H9 (cell line): ENCODE measurements at places on chromosomes 1 and 21. TPM values are rescaled to one million over a fixed set of nuclear protein-coding genes. Genes with fewer than 3 reads are reported as not detected.
A peak's percentile ranks its signal among the peaks of the same experiment; 100 is the strongest.

GRCh38 chr1:91569411-91570119 is 68.9 kb downstream of the CDC7 start:
- no peaks in the 10 kb centered on the region for H3K4me1 ChIP-seq
- H3K36me3 ChIP-seq, result peaks cover under 1% of the 10 kb centered on the region
- DNase-seq, result no peak
- H3K27me3 ChIP-seq, result no peaks in the 10 kb centered on the region
- no peak overlapping the region for H3K4me3 ChIP-seq

DNA sequence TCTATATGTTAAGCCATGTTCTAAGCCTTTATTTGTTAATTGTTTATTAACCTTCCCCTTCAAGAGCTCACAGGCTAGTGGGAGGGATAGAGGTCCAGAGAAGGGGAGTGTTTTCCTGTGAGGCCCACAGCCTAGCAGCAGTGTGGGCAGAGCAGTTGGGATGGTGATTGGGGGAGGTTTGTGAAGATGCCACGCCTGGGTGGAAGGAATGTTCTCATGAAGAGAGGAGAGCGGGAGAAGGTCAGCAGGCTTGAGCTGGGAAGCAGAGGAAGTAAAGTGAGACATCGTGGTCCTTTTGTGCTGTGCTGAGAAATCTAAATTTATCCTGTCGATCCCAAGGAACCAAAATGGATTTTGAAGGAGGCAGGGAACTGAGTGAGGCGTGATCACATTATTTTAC is 42.6 kb downstream of the TRAPPC10 start:
- H3K4me3 ChIP-seq, result no peak overlapping the region
- no peaks in the 10 kb centered on the region for H3K4me1 ChIP-seq
- no peaks in the 10 kb centered on the region for H3K27me3 ChIP-seq
- H3K36me3 ChIP-seq, result peaks cover 32% of the 10 kb centered on the region
- no peak overlapping the region for H3K27ac ChIP-seq

DNA sequence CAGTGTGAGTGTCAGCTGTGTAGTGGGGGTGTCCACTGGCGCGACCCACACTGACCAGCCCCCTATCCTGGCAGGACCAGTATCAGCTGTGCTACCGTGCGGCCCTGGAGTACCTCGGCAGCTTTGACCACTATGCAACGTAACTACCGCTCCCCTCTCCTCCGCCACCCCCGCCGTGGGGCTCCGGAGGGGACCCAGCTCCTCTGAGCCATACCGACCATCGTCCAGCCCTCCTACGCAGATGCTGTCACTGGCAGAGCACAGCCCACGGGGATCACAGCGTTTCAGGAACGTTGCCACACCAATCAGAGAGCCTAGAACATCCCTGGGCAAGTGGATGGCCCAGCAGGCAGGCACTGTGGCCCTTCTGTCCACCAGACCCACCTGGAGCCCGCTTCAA is 28.1 kb upstream of the KDM4A start:
- no peak overlapping the region for H3K4me3 ChIP-seq
- no peaks in the 10 kb centered on the region for H3K4me1 ChIP-seq
- no peaks in the 10 kb centered on the region for H3K27me3 ChIP-seq
- no peak overlapping the region for H3K27ac ChIP-seq
- H3K36me3 ChIP-seq, result peaks cover 66% of the 10 kb centered on the region

- H3K27ac ChIP-seq, result no peak overlapping the region
- no peaks in the 10 kb centered on the region for H3K36me3 ChIP-seq
- H3K4me1 ChIP-seq, result no peaks in the 10 kb centered on the region
- DNase-seq, result no peak
Measured at GRCh38 chr1:183569141-183569540, 21.1 kb downstream of the NCF2 start.

GRCh38 chr21:41769111-41769510 is 2.3 kb upstream of the RIPK4 start:
- peak overlapping the region; percentile 85 for H3K4me3 ChIP-seq
- peaks cover 6% of the 10 kb centered on the region; the same call in 1 of the 2 replicates for H3K4me1 ChIP-seq
- no peak overlapping the region for H3K27ac ChIP-seq
- H3K27me3 ChIP-seq, result peaks cover 59% of the 10 kb centered on the region

GRCh38 chr21:18138507-18138906 is 106.1 kb upstream of the CHODL start:
- no peaks in the 10 kb centered on the region for H3K4me1 ChIP-seq
- H3K27me3 ChIP-seq, result no peaks in the 10 kb centered on the region
- no peak overlapping the region for H3K4me3 ChIP-seq
- H3K27ac ChIP-seq, result no peak overlapping the region
- no peaks in the 10 kb centered on the region for H3K36me3 ChIP-seq

DNA sequence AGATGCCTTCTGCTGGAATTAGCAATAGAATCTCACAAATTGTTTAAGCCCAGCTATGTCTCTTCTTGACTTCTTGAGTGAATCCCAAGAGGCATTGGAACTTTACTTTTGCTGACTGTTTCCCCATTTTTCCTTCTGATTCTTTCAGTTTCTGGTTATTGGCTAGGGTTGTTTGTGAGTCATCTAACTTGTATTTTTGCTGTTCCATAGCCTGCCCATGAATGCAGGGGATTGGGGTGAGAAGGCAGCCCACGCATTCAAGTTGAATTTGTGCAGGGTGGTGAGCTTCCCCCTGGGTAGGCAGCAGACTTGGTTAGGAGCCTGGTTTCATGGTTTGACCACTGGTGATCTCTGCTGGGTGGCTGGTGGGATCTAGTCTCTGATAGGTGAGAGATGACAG is 10.4 kb upstream of the KLF17 start:
- H3K4me1 ChIP-seq, result no peaks in the 10 kb centered on the region
- H3K27me3 ChIP-seq, result no peaks in the 10 kb centered on the region
- H3K36me3 ChIP-seq, result no peaks in the 10 kb centered on the region
- no peak overlapping the region for H3K4me3 ChIP-seq
- no peak overlapping the region for H3K27ac ChIP-seq

- no peaks in the 10 kb centered on the region for H3K4me1 ChIP-seq
- H3K27me3 ChIP-seq, result no peaks in the 10 kb centered on the region
- peak; percentile 36 for DNase-seq
- H3K27ac ChIP-seq, result no peak overlapping the region
Measured at GRCh38 chr1:208349694-208350330, 105.6 kb upstream of the PLXNA2 start.

GRCh38 chr1:178652506-178653490 is 72.2 kb upstream of the RALGPS2 start:
- H3K27me3 ChIP-seq, result no peaks in the 10 kb centered on the region
- H3K36me3 ChIP-seq, result no peaks in the 10 kb centered on the region
- no peak overlapping the region for H3K27ac ChIP-seq
- H3K4me3 ChIP-seq, result no peak overlapping the region
- no peak for DNase-seq
- H3K4me1 ChIP-seq, result no peaks in the 10 kb centered on the region

DNA sequence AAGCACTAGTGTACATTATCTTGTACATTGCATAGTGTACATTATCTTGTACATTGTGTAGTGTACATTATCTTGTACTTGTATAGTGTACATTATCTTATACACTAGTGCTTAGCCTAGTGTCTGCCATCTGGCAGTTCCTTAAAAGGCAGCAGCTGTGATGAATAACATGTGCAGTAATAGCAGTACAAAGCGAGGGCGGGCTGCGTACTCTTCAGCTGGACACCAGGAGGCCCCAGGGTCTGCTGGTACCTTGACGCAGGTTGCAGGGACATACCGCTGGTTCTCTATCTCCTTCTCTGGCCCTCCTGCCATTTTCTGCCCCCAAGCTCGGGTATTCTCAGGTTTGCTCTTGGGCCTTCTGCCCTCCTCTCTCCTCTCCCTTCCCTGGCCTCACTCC is 149.6 kb downstream of the SEC16B start:
- no peak overlapping the region for H3K27ac ChIP-seq
- no peak for DNase-seq
- H3K4me1 ChIP-seq, result peaks cover 6% of the 10 kb centered on the region; the same call in 1 of the 2 replicates
- no peak overlapping the region for H3K4me3 ChIP-seq
- no peaks in the 10 kb centered on the region for H3K27me3 ChIP-seq
- H3K36me3 ChIP-seq, result no peaks in the 10 kb centered on the region; the same call in none of the 3 replicates

DNA sequence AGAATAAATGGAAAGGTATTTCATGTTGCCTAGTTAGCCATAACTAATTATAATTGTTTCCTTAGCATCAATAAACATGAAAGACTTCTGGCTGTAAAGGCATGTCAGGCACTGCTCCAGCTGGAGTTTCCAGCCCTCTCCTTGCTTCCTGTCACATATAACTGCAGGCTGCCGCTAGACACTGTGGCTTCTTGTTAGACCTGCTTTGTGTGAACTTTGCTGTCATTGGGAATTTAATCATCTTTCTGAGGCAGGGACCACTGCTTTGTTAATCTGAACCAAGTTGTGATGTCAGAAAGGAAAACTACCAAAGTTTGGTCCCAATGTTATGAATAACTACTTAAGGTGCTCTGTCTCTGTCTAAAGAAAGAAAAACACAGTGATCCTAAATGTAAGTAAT is 90.3 kb upstream of the DUSP10 start:
- no peaks in the 10 kb centered on the region for H3K36me3 ChIP-seq
- H3K27ac ChIP-seq, result no peak overlapping the region
- H3K27me3 ChIP-seq, result no peaks in the 10 kb centered on the region

DNA sequence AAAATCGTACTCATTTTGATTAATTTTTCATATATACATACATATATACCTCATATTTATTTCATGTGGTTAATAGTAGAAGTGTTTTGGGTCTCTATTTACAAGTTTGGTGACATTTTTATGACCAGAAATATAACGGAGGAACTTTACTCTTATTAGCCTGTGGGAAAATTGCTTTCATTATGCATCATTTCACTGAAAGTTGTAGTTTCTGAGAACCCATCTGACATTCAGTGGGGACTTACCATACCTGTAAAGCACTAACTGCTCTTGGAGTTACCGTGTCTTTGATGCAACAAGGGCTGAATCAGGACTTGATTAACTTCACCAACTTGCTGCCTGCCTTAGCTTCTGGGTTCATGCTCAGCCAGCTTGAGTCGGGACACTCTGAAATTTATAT is 49.9 kb upstream of the ITPKB start:
- no peak overlapping the region for H3K27ac ChIP-seq
- H3K36me3 ChIP-seq, result no peaks in the 10 kb centered on the region
- no peak overlapping the region for H3K4me3 ChIP-seq

GRCh38 chr1:19668888-19669287 is 4.2 kb downstream of the HTR6 start:
- no peaks in the 10 kb centered on the region for H3K36me3 ChIP-seq
- DNase-seq, result no peak
- peaks cover 18% of the 10 kb centered on the region; the same call in 1 of the 2 replicates for H3K27me3 ChIP-seq

GRCh38 chr1:153771841-153772593 is 3.2 kb upstream of the SLC27A3 start:
- peaks cover 2% of the 10 kb centered on the region; the same call in 1 of the 2 replicates for H3K4me1 ChIP-seq
- no peak overlapping the region for H3K4me3 ChIP-seq
- H3K27me3 ChIP-seq, result no peaks in the 10 kb centered on the region
- H3K36me3 ChIP-seq, result peaks cover 35% of the 10 kb centered on the region; the same call in 2 of the 3 replicates
- peak; percentile 76 for DNase-seq
- H3K27ac ChIP-seq, result no peak overlapping the region

DNA sequence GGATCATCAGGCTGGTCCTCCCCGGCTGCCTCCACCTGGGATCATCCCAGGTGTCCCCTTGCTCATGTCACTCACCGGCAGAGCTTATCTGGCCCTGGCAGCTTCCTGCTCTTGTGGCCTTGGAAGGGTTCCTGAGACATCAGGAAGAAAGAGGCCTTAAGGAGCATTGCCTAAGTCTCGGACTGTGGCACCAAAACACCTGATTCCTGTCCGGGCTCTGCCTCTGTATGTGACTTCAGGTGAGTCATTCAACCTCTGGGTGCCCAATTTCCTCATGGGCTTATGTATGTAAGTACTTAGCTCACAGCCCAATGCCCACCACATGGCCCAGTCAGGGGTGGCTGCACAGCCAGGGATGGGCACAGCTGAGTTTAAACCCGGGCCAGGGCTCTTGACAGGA is 255.9 kb upstream of the VAMP3 start:
- H3K27ac ChIP-seq, result no peak overlapping the region
- no peak for DNase-seq
- no peaks in the 10 kb centered on the region for H3K36me3 ChIP-seq
- H3K4me1 ChIP-seq, result no peaks in the 10 kb centered on the region
- no peak overlapping the region for H3K4me3 ChIP-seq

DNA sequence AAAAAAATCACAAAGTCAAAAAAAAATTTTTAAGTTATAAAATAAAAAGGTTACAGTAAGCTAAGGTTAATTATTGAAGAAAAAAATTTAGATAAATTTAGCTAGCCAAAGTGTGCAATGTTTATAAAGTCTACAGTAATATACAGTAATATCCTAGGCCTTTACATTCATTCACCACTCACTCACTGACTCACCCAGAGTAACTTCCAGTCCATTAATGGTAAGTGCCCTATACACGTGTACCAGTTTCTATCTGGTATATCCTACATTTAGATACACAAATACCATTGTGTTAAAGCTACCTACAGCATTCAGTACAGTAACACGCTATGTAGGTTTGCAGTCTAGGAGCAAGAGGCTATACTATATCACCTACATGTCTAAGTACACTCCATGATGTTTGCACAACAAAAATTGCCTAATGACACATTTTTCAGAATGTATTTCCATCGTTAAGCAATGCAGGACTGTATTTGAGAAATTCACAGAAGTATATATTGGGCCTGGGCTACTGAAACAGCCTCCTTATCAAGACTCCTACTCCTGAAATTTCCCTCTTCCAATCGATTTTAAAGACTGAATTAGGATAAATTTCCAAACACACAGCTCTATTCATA is 155.1 kb downstream of the COP1 start:
- no peak for DNase-seq
- H3K27me3 ChIP-seq, result no peaks in the 10 kb centered on the region
- H3K4me3 ChIP-seq, result no peak overlapping the region
- H3K36me3 ChIP-seq, result peaks cover under 1% of the 10 kb centered on the region; the same call in 2 of the 3 replicates
- no peak overlapping the region for H3K27ac ChIP-seq

DNA sequence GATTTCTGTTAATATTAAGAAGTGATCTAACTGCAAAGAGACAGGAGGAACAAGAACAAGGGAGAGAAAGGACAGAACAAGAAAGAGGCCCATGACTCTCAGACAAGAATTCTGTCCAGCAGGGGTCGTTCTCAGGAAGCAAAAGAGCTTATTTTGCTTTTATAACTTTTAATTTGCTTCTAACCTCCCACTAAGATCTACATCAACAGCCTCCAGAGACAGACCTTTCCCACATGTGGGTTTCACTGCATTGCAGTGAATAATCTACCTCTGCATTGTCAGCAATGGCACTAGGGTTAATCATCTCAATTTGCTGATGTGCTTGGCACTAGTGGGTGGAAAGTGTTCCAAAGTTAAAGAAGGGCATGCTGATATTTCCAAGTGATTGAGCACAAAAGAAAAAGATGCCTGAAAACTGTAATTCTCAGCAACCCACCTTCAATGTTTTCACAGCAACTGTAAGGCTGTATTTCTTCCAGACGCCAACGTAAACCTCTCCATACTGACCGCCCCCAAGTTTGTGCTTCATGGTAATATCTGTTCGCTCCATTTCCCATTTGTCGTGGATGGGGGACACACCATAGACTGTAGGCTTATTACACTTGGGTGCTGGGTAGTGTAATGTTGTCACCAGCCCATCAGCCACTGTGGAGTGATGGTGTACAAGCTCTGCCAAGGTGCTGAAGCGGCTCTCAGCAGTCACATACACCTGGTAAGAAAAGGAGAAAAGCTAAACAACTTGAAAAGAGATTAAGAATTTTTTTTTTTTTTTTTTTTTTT is 39.5 kb downstream of the TOR3A start:
- peaks cover 30% of the 10 kb centered on the region for H3K36me3 ChIP-seq
- DNase-seq, result no peak
- H3K4me1 ChIP-seq, result 0 out of 2 replicates have a peak, but pooled peaks cover 4% of the 10 kb centered on the region
- H3K27me3 ChIP-seq, result no peaks in the 10 kb centered on the region

Gene USH2A
- 0.04 and 0.11 TPM in 2 replicates for total RNA-seq

Gene AADACL3
- total RNA-seq, result 0.22 and 0.35 TPM in 2 replicates

Gene CELA2B
- not detected in 2 replicates for total RNA-seq

Gene F13B
- total RNA-seq, result not detected in 2 replicates
